ENCODE measurements at places on chromosomes 16 and 17.

GRCh38 chr16:52498328-52499059 lies 48.4 kb downstream of the TOX3 start:
- no peak for DNase-seq

DNA sequence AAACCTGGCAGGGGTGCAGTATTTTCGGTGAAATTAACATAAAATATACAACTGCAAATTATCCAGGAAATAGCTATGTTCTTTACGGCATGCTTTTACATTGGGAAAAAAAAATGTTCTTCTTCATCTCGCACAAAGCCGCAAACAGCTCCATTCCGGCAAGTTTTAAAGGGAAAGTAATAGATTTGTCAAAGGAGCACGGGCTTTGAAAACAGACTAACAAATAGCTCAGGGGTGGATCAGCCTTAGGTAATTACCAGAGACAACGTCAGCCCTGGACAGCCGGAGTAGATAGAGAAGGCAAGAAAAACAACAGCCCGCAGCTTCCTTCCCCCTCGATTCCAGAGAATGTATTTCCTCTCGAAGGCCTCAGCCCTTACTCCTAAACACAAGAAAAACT lies 222.5 kb downstream of the C16orf78 start:
- DNase-seq = peak; percentile 26

DNA sequence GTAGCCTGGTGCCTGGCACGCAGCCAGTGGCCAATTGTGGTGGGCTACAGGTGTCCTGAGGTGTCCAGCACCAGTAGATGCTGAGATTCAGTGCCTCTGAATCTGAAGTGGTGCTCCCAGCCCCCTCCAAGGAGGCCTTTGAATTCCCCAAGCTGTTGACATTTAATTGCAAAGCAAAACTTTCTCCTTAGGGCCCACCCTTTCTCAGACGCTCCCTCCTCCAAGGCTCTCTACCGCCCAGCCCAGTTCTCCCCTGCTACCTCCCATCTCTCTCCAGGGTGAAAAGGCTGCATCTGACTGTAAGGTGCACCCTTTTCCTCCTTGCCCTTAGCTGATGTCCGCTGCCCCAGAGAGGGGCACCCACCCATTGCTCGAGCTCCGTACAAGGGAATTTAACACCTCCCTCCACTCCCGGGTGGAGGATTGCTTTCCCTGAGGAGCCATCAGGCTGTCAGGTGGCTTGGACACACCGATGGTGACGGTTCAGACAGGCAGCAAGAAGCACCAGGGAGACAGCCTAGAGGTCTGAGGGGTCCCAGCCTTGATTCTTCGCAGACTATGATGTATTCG lies 1.7 kb downstream of the BEAN1 start:
- DNase-seq = no peak

DNA sequence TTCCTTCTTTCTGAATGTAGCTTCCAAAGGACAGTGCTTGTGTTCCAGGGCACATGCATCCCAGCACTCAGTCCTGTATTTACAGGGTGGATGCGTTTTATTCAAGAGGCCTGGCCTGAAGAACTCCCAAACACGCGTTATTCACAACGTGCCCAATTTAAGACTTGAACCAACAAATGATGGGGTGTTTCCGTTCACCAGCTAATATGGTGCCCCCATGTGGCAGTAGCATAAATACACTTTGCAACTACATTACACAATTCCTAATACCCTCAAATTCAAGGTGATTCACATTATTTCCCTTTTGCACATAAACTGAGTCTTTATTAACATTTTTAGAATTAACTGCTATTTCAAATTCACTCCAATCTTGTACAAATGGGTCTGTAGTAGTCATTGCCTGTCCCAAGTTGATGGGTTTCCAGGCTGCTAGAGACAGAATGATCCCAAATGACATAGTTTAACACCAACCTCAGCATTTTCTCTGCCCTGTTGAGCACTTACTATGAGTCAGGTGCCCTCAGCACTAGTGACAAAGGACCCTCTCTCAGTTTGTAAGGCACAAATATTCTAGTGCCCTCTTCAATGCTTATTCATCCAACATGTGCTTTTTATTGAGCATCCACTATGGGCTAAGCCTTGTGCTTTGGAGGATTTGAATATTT lies 26.9 kb downstream of the HSD17B2 start:
- no peak for DNase-seq

All from kidney glomerular epithelial cell (primary cell).